Stimulated activated CD4-positive, alpha-beta T cell treated with anti-CD3 and anti-CD28 coated beads, Interleukin-4, amount 100 ng/mL, for 1 hour (primary cell): ENCODE measurements at places on chromosomes 16 and 17.

- DNase-seq, result no peak
These were observed 539.7 kb upstream of the CDH11 start for GRCh38 chr16:65661558-65661957.

- no peak for DNase-seq
These were observed 51.9 kb downstream of the PLCG2 start for GRCh38 chr16:81830845-81831540.

DNA sequence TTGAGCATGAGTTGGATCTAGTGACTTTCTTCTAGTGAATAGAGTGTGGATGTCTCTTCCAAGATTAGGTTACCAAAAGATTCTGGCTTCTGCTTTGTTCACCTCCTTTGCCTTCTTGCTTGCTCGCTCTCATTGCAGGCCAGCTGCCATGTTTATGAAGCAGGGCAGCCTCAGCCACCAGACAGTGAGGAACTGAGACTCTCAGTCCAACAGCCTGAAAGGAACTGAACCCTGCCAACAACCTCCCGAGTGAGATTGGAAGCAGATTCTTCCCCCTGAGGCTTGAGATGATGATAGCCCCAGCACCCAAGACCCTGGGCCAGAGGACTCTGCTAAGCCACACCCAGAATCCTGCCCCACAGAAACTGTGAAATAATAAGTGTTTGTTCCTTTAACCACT, 48.4 kb downstream of the NOG start:
- no peak for DNase-seq

- no peak for DNase-seq
These were observed 20.9 kb downstream of the ZSWIM7 start for GRCh38 chr17:15978606-15979005.

- DNase-seq, result no peak
These were observed 9.9 kb upstream of the SMIM36 start for GRCh38 chr17:55521186-55521585.
